Dermis microvascular lymphatic vessel endothelial cell (primary cell): ENCODE measurements at places on chromosomes 16 and 17. TPM values are rescaled to one million over a fixed set of nuclear protein-coding genes. Genes with fewer than 3 reads are reported as not detected.

CLEC10A gene
- total RNA-seq, result 1.8 and 3.5 TPM in 2 replicates

DNA sequence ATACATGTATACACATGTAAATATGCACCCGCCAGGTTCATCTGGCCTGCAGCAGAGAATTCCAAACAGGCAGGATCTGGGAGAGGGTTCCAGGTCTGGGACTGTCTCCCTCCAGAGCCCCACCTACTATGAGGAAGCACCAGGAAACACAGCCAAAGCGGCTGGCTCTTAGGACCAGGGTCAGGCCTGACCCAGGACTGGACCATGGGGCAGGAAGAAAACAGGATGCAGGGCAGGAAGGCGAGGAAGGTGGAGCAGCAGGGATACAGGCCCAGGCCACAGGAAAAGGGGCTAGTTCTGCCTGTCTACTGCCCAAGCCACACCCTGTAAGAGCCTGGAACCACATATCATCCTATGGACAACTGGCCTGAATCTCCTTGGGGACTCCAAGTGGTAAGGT lies 2.2 kb downstream of the HID1 start:
- peak; percentile 70 for DNase-seq

DNA sequence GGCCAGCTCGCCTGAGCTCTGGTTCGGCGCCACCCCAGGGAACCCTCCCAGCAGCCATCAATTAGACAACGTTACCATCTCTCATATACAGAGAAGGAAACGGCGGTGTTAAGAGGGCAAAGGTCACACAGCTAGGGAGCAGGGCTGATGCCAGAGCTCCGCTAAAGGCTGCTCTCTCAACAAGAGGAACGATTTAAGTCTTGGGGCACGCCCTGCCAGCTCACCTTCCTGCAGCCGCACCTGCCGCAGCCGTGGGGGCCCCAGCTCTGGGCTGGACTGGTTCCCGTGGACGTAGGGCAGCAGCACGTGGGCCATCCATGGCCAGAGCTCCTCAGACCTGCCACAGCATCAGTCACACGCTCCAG lies 43.5 kb downstream of the PKD1 start:
- no peak for DNase-seq

TMEM204 gene
- 95.9 and 158 TPM in 2 replicates for total RNA-seq

DNA sequence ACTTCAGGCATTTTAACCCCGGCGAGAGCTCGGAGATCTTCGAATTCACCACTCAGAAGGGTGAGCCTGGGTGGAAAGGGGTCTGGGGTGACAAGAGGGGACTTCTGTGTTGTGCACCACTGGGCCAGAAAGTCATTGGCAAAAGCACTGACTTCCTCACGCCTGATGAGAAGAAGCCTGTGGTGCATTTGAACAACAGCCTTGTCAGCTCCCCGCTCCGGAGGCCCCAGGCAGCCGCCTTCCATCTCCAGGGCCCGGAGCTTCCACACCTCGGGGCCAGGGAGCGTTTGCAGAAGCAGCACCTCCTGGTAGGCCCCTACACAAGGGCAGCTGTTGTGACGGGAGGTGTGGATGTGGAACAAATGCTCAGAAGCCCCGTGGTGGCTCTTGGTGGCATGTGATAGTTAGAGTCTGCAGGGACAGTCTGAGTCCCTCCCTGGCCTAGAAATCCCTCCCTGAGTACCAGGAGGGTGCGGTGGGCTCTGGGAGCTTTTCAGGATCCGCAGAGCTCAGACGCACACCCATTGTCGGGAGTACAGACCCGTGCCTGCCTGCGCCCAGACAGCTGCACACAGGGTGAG lies 9.7 kb downstream of the CACNG1 start:
- no peak for DNase-seq

CNTROB gene
- total RNA-seq, result 10.6 and 13.2 TPM in 2 replicates

GRCh38 chr17:78661093-78661770 lies 84.0 kb upstream of the DNAH17 start:
- DNase-seq, result no peak

DNA sequence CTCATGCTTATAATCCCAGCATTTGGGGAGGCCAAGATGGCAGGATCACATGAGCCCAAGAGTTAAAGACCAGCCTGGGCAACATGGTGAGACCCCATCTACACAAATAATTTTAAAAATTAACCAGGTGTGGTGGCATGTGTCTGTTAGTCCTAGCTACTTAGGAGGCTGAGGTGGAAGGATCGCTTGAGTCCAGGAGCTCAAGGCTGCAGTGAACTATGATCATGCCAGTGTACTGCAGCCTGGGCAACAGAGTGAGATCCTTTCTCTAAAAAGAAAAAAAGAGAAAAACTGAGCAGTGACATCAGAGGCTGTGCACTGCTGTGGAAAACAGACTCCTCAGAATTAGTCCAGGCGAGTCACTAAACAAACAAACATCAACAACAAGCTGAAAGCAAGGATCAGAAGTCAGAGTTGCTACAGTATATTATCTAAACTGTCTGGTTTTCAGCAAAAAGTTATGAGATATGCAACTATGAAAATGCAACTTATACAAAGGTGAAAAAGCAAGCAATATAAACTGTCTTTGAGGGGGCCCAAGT lies 39.3 kb downstream of the CBFB start:
- no peak for DNase-seq

RGS9 gene
- 0.64 and 1.3 TPM in 2 replicates for total RNA-seq

- DNase-seq, result no peak
These were observed 75.7 kb downstream of the FBXL20 start for GRCh38 chr17:39325528-39326240.

DNA sequence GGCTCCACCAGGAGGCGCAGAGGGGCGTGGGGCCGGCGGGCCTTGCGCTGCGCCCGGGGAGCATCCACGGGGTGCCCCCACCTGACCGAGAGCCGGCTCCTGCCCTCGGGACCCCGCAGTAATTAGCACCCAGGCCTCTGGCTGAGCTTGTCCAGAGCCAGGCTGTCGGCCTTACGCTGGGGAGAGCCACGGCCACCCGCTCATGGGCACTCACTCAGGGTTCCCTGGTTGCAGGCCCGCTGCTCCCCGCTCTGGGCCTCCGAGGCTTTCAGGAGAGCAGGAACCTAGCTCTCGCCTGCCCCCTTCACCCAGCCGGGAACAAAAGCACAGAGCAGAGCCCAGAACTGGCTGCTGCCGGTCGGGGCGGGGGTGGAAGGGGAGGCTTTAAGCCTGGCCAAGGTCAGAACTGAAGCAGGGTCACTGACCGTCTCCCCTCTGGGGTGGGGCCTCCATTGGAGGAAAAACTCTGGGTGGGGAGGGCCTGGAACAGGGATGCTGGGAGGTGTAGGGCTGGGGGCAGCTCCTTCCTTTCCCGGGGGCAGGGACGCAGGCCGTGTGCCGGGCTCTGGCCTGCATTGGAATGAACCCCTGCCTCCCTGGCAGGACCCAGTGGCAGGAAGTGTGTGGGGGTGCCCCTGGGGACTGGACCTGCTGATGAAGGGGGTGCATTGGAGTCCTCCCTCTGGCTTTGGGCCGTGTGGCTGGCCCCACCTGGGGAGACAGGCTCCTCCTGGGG lies 12.3 kb downstream of the GLIS2 start:
- peak; percentile 43 for DNase-seq

DNA sequence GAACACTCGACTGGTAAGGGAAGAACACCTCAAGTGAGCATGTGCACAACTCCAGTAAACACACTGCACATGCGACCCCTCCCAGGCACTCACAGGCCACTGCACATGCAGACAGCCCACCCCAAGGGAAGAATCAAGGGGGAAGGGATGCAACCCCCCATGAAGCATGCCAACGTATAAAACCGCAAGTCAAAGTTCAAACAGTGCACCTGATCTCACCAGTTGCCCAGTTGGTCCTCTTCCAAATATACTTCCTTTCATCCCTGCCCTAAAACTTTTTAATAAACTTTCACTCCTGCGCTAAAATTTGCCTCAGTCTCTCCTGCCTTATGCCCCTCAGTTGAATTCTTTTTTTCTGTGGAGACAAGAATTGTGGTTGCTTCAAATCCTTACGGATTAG lies 51.0 kb upstream of the TOM1L1 start:
- DNase-seq, result no peak

BCL6B gene
- 57.9 and 85.0 TPM in 2 replicates for total RNA-seq

DNA sequence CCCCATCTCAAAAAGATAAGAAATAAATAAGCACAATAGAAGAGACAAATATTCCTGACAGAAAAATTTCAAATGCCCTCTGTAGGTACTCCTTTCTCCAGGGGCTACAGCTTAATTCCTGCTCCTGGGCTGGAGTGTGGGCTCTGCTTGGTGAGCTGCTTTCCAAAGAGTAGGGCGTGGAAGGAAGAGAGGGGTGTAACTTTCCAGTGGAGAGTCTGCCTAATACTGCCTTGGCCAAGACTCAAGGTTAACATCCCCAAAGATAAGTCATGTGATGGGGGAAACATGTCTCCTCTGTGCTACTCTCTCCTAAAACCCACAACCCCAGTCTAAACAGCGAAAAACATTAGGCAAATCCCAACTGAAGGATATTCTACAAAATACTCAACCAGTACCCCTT lies 42.7 kb downstream of the TMC5 start:
- no peak for DNase-seq

LRRC46 gene
- total RNA-seq, result under 0.01 TPM in 2 replicates

DNA sequence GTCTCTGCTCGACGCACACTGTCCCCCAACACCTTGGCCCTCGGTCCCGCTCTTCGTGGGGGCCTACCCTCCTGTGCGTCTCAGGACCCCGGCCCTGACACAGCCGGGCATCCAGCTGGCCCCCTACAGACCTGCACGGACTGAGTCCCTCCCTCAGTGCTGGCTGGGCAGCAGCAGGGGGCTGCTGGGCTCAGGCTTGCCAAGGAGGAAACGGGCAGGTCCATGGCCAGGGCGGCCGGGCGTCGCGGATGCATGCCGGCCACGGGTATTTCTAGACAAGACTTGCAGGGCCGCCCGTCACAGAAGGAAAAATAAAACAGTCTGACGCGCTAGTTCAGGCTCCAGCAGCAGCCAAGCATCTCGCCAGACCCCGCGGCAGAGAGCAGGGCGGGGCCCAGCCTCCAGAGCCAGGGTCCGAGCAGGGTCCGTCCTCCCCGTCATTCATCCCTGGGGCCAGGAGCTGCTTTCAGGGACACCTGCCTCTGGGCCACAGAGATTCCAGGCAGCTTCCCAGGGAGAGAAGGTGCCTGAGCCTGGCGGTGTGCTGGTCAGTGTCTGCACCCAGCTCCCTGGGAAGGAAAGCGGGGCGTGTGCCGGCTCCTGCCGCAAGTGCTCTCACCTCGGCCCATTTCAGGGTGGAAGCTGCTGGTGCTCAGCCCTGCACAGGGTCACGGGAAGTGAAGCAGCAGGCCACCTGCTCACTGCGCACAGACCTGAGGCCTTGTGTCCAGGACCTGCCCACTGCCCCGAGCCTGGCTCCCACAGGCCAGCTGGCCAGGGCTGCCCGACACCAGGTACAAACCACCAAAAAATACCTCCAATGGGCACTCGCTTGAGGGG lies 7.2 kb upstream of the PVALEF start:
- DNase-seq, result no peak

ENPP7 gene
- total RNA-seq, result not detected in 2 replicates

DNA sequence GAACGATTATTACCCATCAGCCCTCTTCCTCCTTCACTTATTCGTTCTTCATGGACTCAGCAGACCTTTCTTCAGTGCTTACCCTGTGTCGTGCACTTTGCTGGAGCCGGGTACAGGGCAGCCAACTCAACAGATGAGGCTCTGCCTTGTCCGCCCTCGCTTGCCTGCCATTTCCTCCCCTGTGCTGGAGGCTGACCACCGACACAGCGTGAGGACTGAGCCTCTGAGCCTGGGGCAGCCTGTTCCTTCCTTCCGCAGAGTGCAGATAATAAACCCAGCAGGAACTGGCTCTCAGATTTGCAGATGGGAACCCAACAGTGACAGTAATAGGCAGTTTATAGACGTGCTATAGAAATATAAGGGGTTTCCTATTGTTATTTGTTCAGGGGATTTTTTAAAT lies 7.0 kb upstream of the SLC39A11 start:
- DNase-seq, result no peak

GRCh38 chr16:9557713-9558112 lies 466.3 kb downstream of the HAPSTR1 start:
- DNase-seq, result no peak

HEATR9 gene
- total RNA-seq, result not detected in 2 replicates

SMIM5 gene
- total RNA-seq, result under 0.01 TPM in 1 of 2 replicates, not detected in the other

- no peak for DNase-seq
These were observed 818 bp downstream of the DPH1 start for GRCh38 chr17:2030779-2031163.

- DNase-seq, result no peak
These were observed 225.5 kb downstream of the LGALS9B start for GRCh38 chr17:20241855-20242254.

CA7 gene
- total RNA-seq, result not detected in 2 replicates

GRCh38 chr16:83952940-83953795 lies at the start of gene OSGIN1:
Gene OSGIN1, plus strand, starts transcription at chr16:83953240. Its CDS starts 4,432 bp downstream, at chr16:83957672.
- peak; percentile 71 for DNase-seq

KRT33A gene
- total RNA-seq, result not detected in 2 replicates

SKAP1 gene
- total RNA-seq, result under 0.01 TPM in 1 of 2 replicates, not detected in the other

GRCh38 chr16:56591377-56592060 lies 2.2 kb downstream of the MT3 start:
- no peak for DNase-seq

PRAC2 gene
- not detected in 2 replicates for total RNA-seq

DNA sequence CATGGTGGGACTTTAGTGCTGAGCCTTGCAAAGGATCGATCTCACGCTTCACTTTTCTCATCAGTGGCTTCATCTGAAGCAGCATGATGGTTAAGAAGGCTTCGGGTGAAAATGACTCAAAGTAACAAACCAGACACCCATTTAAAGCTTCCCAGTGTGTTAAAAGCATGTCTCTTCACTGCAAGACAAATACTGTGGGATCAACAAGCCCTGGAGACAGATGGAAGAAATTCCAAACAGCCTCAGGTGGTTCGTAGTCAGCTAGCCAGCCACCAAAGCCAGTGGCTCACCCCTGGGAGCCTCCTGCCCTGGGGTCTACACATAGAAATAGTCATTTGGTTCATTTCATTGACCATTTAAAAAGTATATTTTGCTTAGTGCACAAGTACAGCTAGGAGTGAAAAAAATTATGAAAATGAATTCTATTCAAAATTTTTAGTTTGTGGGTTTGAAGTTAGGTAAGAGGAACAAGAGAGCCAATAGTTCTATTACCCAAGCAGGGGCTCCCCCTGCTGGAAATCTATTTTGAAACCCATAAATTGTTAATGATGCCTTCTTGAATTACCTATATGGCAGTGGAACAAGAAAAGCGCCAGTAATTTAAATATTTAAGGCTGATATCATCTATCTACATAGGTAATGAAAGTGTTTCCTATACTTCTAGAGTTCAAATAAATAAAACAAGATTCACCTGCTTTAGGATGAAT lies 51.6 kb downstream of the PMP22 start:
- DNase-seq, result peak; percentile 6

TP53TG3D gene
- total RNA-seq, result 0.26 and 0.38 TPM in 2 replicates

SCGB1C2 gene
- not detected in 2 replicates for total RNA-seq

FOXJ1 gene
- not detected in 2 replicates for total RNA-seq

DNA sequence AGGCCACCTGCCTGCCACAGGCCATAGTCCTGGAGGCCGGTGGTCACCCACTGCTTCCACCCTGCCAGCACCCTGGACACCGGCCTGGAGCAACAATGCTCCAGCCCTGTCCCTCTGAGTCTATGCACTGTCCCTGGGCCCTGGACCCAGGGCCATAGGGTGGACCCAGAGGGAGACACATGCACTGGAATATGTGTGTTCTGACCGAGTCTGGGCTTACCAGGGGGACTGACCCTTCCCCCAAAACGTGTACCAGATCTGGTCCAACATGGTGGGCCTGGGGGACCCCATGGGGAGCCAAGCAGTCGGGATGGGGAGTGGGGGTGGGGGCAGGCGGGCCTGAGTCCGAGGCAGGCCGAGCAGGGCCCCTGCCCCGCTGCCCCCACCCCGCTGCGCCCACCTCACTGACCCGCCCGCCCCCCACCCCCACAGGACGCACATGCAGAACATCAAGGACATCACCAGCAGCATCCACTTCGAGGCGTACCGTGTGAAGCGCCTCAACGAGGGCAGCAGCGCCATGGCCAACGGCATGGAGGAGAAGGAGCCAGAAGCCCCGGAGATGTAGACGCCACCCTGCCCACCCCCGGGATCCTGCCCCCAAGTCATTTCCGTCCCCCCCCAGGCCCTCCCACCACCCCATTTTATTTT lies 357.4 kb downstream of the SEC14L1 start:
- DNase-seq, result no peak
